ENCODE measurements at places on chromosomes 16 and 17. TPM values are rescaled to one million over a fixed set of nuclear protein-coding genes. Genes with fewer than 3 reads are reported as not detected.

Gene ASPHD1
- 0.51 TPM for total RNA-seq

GRCh38 chr17:78908426-78908825 is 5.4 kb upstream of the CEP295NL start:
- no peak for DNase-seq

- DNase-seq, result no peak
Measured at GRCh38 chr16:19104607-19105006, 9.2 kb upstream of the ITPRIPL2 start.

Gene MILR1
- total RNA-seq, result 9.4 TPM

DNA sequence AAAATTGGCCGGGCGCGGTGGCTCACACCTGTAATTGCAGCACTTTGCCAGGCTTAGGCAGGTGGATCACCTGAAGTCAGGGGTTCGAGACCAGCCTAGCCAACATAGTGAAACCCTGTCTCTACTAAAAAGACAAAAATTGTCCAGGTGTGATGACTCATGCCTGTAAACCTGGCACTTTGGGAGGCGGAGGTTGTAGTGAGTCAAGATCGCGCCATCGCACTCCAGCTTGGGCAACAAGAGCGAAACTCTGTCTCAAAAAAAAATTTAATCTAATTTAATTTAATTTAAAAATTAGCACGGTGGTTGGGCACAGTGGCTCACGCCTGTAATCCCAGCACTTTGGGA is 1.6 kb upstream of the HBQ1 start:
- DNase-seq, result no peak

- no peak for DNase-seq
Measured at GRCh38 chr17:14014657-14015056, 54.6 kb upstream of the COX10 start.

Measured in posterior vena cava (tissue), 2 donors.